Sciatic nerve (tissue), 2 donors: ENCODE measurements at places on chromosomes 12 and 14. TPM values are rescaled to one million over a fixed set of nuclear protein-coding genes. Genes with fewer than 3 reads are reported as not detected.

- DNase-seq: no peak
Measured at GRCh38 chr12:120060196-120060595, 56.4 kb downstream of the RAB35 start.

The DNAI7 gene
- 1.0 TPM for total RNA-seq

GRCh38 chr12:12527820-12528296 is 34.8 kb downstream of the DUSP16 start:
- DNase-seq: no peak

DNA sequence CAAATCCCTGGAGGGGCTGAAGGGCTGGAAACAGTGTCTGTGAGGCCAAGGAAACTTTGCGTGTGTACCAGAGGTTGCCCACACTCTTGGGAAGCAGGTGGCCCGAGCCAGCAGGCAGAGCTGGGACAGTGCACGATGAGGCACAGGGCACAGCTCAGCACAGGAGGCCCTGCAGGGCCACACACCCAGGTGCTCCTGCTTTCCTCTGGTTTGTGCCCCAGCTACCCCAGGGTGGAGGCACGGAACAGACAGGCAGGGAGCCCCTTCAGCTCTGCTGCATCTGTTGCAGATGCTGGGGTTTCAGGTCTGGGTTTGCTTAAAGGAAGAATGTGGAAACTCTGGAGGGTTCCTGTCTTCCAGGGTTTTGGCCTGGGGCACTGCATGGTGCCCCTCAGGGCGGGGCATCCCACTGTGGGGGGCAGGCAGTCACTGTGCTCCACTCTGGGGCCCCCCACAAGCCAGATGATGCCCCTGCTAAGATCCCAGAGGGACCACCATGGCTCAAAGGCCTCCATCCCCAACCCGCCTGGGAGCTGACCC is 8.6 kb downstream of the TMEM179 start:
- no peak for DNase-seq

GRCh38 chr14:32259368-32260013 is 56.4 kb upstream of the RNU6-8 start:
- no peak for DNase-seq

- DNase-seq: no peak
Measured at GRCh38 chr12:124561231-124561630, 6.2 kb downstream of the NCOR2 start.

The CD163L1 gene
- 12.0 TPM for total RNA-seq

- no peak for DNase-seq
Measured at GRCh38 chr12:72610854-72611358, 338.7 kb downstream of the TRHDE start.

- DNase-seq: no peak
Measured at GRCh38 chr12:52206304-52207040, 14.7 kb upstream of the KRT80 start.

The CD4 gene
- 20.6 TPM for total RNA-seq

GRCh38 chr12:42510823-42511222 is 78.7 kb downstream of the PRICKLE1 start:
- DNase-seq: no peak

- DNase-seq: peak; percentile 66
Measured at GRCh38 chr14:75720842-75721498, 59.9 kb downstream of the TTLL5 start.

GRCh38 chr12:48852734-48853688 is 1.0 kb upstream of the DDX23 start:
- peak; percentile 94 for DNase-seq

- DNase-seq: no peak
Measured at GRCh38 chr12:57846285-57846576, 298 bp downstream of the CTDSP2 start.

The KIF5A gene
- 5.6 TPM for total RNA-seq

DNA sequence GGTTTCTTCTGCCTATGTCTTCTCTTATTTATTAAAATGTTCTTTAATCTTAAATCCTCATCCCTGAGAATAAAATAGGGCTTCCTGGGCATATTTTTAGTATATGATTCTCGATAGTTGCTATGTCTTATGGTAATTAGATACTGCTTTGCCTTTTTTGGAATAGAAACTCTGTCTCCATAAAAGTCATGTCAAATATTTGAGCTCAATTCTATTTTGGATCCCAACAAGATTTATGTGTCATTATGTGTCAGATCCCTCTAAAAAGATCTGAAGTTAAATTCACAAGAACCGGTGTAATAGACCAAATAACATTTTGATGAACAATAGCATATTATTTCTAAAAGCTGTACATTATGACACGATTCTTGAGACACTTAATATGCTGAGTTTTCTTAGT is 312.5 kb upstream of the PDE3A start:
- DNase-seq: no peak

DNA sequence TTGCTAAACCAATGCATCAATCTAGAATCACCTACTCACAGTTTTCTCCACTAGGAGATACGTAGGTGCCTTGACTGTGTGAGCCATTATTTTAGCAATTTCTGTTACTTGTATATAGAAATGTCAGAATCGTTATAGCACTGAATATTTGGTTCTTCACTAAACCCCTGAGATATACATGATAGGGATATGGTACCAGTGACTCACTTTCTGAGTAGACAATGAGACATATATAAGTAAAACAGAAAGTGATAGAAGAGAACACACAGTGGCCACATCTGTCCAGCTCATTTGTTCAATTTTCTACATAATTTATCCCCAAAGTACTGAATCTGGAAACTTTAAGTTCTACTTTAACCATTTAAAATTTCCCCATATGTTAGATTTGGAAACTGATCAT is 1505.5 kb upstream of the TMEM132C start:
- DNase-seq: no peak

The TMEM30B gene
- 50.1 TPM for total RNA-seq

DNA sequence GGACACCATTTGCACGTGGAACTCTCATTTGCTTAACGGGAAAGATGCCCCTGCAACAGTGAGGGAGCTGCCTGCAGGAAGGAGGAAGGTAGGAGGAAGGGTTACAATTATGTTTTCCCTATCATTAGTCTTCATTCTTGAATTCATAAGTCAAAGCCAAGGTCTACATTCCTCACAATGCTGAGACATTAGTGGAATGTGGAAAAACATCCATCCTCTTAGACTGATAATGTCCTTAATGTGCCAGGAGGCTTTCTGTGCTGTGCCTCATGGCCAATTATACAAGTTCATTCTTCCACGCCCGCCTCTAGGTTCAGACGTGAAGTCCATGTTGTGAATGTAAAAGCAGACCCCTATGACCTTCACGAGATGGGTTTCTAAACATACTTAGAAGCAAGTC is 1212.4 kb upstream of the TMEM132C start:
- no peak for DNase-seq

GRCh38 chr14:45998554-45998953 is 653.0 kb downstream of the RPL10L start:
- DNase-seq: no peak

- no peak for DNase-seq
Measured at GRCh38 chr14:67389275-67389674, 22.7 kb downstream of the PLEK2 start.
